ENCODE measurements at places on chromosomes 13 and 19.

DNA sequence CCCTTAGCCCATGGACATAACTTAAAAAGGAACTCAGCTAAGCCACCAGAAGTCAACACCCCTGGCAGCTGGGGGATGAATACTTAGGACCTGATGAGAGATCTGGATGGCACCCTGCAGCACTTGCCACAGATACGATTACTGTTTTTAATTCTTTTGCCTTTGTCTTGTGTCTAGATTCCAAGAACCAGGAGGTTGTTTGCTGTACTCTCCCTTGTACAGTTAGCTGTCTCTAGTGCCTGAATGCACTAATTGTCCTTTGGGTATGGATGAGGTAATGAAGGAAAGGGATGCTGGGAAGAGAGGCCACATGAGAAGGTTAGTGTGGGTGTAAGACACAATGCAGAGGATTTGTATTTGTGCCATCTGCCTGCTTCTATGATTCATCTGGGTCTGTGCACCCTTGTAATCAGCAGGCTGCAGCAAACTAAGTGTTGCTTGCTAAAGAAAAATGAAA lies 385.8 kb downstream of the KCNRG start:
- DNase-seq, result no peak

- no peak for DNase-seq
These were observed 23.3 kb upstream of the EMP3 start for GRCh38 chr19:48301886-48302599.

GRCh38 chr19:28074773-28075172 lies 1138.2 kb downstream of the UQCRFS1 start:
- no peak for DNase-seq

GRCh38 chr13:20311596-20311995 lies 79.5 kb upstream of the GJB6 start:
- no peak for DNase-seq

DNA sequence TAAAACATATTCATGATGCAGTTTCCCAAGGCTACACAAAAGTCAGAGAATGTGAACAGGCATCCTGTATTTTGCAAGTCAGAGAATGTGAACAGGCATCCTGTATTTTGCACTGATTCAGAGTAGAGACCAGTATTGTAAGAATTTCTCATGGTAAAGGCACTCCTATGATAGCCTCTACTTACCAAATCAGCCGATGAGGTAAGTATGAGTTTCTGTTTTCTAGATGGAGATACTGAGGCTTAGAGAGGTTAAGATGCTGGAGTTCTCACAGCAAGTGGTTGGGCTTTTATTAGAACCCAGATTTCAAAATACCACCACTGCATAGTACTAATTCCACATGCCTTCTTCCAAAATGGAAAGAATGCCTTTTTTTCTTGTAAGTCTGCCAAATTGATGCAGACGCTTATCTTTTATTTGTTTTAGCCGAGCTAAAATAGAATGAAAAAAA lies 12.3 kb downstream of the TPT1 start:
- DNase-seq, result no peak

GRCh38 chr13:27922883-27923612 lies 3.2 kb downstream of the PDX1 start:
- no peak for DNase-seq

DNA sequence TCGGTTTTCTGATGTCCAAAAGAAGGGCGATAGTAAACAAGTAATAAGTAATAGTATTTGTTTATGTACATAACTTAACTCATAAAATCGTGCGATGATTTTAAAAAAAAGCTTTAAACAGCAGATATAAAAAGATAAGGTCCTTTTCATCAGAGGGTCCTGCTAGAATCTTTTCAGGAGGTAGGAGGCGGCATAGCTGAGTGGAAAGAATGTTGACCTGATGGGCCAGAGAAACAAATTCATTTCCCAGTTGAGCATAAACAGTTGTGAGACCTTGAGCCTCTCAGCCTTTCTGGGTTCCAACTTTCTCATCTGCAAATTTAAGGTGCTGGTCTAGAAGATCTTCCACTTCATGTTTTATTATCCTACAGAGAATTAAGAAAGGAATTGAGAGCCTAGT lies 173.5 kb downstream of the LACC1 start:
- no peak for DNase-seq

GRCh38 chr13:46307554-46307953 lies 79.5 kb downstream of the RUBCNL start:
- DNase-seq, result no peak

DNA sequence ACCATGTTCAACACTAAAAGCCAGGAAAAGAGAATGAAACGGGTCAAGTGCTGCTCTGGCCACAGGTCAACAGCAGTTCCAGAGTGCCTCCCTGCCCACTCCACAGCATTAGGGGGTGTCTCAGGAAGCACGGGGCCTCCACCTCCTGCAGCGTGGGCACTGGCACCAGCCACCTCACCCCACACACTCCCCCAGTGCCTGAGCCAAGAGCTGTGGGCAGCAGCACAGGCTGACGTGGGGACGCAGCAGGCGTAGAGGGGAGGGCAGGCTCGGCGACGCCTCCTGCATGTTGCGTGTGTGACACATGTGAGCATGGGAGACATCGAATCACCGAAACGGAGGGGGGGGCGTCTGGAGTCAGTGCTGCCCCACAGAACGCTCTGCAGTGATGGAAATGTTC lies 21.4 kb upstream of the TMEM160 start:
- DNase-seq, result no peak

- DNase-seq, result no peak
These were observed 7.7 kb upstream of the ZNF611 start for GRCh38 chr19:52742516-52742915.

- peak; percentile 64 for DNase-seq
These were observed 3.0 kb downstream of the GADD45B start for GRCh38 chr19:2478756-2479555.

GRCh38 chr13:46621792-46622629 lies 69.0 kb downstream of the LRCH1 start:
- no peak for DNase-seq

GRCh38 chr19:38210458-38210987 lies 13.5 kb downstream of the DPF1 start:
- DNase-seq, result no peak

DNA sequence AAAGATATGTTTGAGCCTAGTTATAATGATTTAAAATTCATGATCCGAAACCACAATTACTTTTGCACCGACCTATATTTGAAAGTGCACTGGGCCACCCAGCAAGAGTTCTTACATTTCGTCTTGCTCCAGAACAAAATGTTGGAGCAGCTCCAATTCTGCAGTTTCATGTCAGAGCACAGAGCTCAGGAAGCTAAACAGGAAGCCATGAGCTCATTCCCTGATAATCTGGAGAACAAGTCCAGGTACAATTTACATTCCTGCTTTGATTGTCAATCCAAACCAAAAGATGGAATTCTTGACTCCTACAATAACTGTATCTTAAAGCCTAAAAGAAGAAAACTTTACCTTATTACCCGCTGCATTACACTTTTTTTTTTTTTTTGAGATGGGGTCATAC lies 131.8 kb downstream of the KCTD12 start:
- no peak for DNase-seq

- no peak for DNase-seq
These were observed 61.4 kb downstream of the ERCC5 start for GRCh38 chr13:102907016-102907756.

- DNase-seq, result peak; percentile 8
These were observed 4.2 kb downstream of the ADPRHL1 start for GRCh38 chr13:113448885-113449692.

DNA sequence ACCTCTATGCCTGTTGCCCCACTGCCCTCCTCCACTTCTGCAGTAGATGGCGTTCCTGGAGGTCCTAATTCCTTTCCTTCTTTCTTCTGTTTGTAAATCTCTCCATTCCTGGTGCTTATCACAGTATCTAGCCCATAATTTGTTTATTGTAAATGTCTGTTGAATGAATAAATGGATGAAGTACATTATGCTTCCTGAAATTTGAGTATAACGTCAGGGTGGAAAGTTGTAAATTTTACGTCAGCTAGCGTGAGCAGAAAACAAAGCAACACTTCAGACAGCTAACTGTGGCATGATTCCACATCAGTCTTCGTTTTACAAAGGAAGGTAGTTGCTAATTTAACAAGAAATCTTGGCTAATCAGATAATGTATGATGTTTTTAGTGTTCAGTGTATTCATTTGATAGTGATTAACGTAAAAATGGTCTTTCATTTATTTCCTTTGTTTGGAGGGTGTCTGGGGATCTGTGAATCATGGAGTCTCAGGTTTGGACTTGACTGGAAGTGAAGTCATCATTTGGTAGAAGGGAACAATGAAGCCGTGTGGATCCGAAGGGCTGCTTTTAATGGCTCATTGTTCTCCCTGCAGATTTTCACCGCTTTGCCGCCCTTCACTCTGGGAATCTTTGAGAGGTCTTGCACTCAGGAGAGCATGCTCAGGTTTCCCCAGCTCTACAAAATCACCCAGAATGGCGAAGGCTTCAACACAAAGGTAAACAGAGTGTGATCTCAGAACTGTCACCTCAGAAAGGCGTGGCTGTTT lies 215.1 kb downstream of the SHISA2 start:
- no peak for DNase-seq

- DNase-seq, result no peak
These were observed 238.0 kb downstream of the PCDH9 start for GRCh38 chr13:66992183-66992582.

DNA sequence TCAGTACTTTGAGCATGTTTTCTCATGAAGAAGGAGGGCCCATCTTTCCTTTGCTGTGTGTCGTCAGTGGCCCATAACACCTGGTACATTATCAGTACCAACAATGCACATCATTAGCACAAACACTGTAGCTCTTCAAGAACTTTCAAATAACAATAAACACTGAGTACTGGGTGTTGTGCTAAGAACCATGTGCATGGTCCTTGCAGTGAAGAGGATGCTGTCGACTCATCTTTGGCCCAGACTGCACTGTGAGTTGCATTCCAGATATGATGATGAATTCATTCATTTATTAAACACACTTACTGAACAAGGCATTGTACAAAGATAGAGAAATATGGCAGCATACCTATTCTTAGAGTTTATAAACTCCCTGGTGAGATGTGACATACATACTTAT lies 55.8 kb downstream of the FLT3 start:
- no peak for DNase-seq

GRCh38 chr19:8161135-8161646 lies 11.8 kb upstream of the FBN3 start:
- no peak for DNase-seq

- no peak for DNase-seq
These were observed 17.3 kb upstream of the GDF15 start for GRCh38 chr19:18368504-18369222.

GRCh38 chr13:97540696-97541095 lies 106.7 kb downstream of the RAP2A start:
- no peak for DNase-seq

DNA sequence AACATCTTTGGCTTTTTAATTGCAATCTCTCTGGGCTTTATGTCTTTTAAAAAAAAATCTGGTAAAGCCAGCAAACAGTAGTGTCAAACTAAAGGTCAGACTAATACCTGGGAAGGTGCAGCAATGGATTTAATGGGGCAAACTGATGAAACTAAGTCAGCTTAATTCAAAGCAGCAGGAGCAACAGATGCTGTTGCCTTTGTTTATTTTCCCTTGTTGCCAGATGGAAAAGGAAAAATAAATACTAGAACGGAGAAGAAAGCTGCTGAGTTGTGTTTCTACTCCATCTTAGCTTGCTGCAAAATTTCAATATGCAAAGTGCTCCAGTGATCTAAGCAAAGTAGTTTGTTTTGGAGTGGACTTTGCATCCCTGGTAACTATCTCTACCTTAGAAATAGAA lies 1097.8 kb downstream of the PCDH17 start:
- no peak for DNase-seq

DNA sequence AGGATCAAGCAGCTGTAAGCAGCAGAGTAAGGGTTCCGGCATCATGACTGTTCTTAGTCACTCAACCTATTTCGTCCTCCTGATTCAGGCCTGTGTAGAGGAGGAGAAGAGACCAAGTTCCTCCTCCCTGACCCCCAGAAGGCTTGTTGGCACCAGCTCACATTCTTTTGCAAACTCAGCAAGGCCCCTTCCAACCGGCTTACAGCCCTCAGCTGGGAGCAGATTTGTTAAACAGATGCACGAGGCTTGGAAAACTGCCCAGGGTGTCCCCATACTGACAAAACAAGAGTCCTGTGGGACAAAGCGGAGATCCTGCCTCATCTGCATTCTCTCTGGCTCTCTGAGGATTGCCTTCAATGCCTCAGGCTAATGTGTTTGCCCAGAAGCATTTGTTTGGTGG lies 113.2 kb upstream of the SOX21 start:
- DNase-seq, result no peak

GRCh38 chr13:30464496-30465342 lies 1.0 kb downstream of the HMGB1 start:
- DNase-seq, result peak; percentile 68

DNA sequence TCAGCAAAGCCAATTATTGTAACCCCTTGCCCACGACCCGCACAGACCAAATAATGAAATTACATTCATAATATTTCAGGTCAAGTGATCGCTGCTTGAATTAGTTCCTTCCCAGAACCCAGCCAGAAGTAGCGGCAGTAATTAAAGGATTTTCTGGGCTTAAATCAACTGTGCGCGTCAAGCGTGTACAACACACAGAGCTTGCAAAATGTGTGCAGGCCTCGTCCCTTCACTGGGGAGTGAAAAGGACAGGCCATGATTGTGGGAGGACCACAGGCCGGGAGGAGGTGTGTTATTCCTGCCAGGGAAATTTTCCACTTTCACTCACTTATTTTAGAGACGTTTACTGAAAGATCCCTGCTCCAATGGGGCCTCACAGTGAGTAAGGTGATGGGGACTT lies 84.9 kb downstream of the CHST8 start:
- DNase-seq, result no peak

- no peak for DNase-seq
These were observed 43.4 kb downstream of the TPT1 start for GRCh38 chr13:45297456-45298205.

DNA sequence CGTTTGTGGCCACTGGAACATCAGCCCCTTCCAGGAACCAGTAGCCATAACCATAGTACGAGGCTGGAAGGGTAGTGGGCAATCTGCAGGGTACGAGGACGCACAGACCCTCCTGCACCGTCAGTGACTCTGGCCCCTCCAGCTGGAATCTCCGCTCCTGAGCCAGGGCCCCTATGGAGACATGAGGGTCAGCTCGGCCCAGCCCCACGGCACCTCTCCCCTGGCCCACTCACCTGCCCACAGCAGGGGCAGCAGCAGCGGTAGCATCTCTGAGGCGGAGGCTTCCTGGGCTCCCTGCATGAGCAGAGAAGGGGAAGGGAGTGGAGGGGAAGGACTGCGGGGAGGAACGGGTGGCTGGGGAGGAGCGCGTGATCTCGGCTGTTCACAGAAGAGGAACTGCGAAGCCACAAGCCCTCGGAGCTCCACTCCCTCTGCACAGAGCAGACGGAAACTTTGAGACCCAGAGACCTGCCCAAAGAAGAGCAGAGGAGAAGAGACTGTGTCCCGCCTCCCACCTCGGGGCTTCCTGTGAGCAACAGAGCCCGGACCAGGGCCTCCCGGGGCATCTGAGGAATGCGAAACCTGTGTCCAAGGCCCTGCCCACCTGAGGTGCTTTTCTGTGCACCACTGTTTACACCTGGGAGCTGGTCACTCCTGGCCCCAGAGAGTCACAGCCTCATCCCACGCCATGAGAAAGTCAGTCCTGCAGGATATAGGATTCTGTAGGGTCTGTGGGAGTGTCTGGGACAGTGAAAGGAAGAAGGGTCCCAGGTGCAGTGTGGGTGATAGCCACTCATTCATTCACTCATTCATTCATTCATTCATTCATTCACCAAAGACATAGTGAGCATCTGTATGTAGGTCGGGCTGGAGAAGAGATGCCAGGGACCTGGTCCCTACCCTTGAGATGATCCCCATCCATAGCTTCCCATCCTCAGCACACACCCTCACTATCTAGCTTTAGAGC lies at the start of gene SIGLEC6:
TSS of gene SIGLEC6 (minus strand) at position 322 of the 967 bp plus-strand sequence. CDS start at position 300, 22 bp downstream.
- no peak for DNase-seq
